ENCODE measurements at places on chromosomes 6 and 20.

DNA sequence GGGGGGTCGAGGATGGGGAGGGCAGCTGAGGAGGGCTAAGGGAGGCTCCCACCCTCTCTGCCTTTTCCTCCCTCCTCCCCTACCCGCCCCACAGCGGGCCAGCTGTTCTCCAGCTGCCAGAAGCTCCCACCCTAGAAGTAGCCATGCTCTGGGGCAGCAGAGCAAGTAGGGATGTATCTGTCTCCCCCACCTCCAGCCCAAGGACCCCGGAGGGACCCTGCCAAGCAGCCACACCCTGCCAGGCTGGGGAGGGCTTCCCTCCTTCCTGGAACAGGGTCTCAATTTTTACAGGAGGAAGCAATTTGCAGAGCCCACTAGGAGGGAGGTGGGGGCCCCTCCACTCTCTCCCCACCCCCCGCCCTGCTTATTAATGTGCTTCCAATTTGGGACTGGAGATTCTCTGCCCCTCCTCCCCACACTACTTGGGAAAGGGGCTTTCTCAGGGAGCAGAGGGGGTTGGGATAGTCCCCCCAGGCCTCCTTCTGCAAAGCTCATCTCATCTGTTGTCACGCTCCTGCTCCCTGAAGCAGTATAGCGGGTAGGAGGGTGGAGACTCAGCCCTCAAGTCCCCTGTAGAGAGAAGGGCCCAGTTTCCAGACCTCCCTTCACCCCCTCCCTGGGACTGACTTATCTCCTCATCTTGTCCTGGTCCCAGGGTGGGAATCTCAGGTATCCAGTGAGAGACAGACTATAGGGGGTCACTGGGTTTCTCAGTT lies 4.5 kb downstream of the TEAD3 start:
- no peak for DNase-seq

- no peak for DNase-seq
Observed at GRCh38 chr6:113115196-113115595, 741.9 kb upstream of the MARCKS start.

- DNase-seq: no peak
Observed at GRCh38 chr20:955111-955510, 39.0 kb upstream of the ANGPT4 start.

- DNase-seq: no peak
Observed at GRCh38 chr6:169263836-169264608, 10.4 kb upstream of the THBS2 start.

DNA sequence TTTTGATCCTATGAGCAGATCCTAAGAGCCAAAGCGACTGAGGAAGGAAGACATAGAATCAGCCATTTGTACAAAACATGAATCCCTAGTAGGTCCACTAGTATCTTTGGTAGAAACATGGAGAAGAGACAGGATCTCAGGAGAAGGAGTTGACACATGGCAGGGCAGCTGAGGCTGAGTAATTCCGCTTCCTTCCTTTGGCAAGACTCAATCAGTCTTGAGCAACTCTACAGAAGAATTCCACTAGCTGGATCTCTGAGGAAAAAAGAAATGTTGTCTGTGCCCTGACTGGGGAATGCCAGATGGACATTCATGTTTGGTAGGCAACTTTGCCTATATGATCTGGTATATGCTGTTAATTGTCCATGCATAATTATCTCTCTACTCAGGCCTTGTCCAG lies 35.3 kb downstream of the ESR1 start:
- DNase-seq: no peak

- no peak for DNase-seq
Observed at GRCh38 chr6:74671558-74672025, 534.3 kb downstream of the COL12A1 start.

GRCh38 chr6:30042476-30042875 lies 18.6 kb upstream of the POLR1H start:
- no peak for DNase-seq

- DNase-seq: no peak
Observed at GRCh38 chr6:11318835-11319813, 86.7 kb upstream of the NEDD9 start.

- no peak for DNase-seq
Observed at GRCh38 chr6:159535656-159536350, 157.2 kb downstream of the SOD2 start.

- DNase-seq: no peak
Observed at GRCh38 chr20:62560162-62560561, 82.1 kb upstream of the SLCO4A1 start.

- no peak for DNase-seq
Observed at GRCh38 chr20:25173886-25174308, 21.6 kb upstream of the ENTPD6 start.

- no peak for DNase-seq
Observed at GRCh38 chr6:143146186-143146851, 85.6 kb downstream of the AIG1 start.

- peak; percentile 33 for DNase-seq
Observed at GRCh38 chr6:139540276-139540675, 165.8 kb upstream of the CITED2 start.

- no peak for DNase-seq
Observed at GRCh38 chr20:59938221-59938620, 1.9 kb downstream of the PPP1R3D start.

DNA sequence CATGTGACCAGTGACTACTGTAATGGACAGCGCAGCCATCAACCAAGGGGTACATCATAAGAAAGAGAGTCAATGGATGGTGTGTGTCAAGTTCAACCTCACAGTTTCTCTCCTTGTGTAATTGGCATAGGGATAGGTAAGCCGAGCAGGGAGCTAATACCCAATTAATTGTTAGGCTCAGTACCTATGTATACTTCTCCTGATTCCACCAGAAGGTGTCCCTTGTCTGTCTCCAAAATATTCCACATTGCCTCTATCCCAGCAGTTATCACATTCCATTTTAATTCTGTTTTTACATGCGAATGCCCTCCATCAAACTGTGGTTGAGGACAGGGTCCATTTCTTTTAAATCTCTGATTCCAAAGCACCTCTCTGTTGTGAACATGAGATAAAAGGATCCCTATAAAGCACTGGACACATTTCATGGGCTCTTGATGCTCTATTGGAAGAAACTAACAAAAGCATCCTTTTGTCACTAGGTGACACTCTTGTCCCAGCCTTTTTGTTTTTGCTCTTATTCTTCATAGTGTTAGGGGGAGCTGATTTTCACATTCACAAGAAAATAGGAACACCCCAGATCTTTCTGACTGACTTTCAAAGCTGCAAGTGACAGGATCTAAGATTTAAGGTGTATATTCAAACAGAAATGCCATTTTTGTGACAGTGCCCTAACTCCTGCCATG lies 38.9 kb downstream of the FBXO9 start:
- no peak for DNase-seq

DNA sequence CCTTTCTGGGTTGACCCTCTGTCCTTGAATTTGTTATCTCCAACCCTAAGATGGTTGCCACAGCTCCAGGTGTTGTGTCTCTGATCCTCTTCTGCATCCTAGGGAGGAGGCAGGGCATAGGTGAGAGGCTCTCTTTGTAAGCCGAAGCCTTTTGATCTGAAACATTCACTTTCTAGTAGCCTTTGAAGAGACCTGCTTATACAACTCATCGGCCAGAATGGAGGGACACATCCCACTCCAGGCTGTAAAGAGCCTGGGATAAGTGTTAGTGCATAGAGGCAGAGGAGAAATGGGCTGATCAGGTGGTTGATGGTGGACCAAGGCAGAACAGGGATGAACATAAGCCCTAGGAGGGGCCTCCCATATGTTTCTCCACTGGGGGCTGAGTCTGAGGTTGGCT lies 137.1 kb upstream of the KCNG1 start:
- DNase-seq: no peak

- no peak for DNase-seq
Observed at GRCh38 chr20:60403105-60403741, 445.0 kb downstream of the CDH26 start.

- no peak for DNase-seq
Observed at GRCh38 chr6:144364208-144364720, 79.1 kb downstream of the UTRN start.

DNA sequence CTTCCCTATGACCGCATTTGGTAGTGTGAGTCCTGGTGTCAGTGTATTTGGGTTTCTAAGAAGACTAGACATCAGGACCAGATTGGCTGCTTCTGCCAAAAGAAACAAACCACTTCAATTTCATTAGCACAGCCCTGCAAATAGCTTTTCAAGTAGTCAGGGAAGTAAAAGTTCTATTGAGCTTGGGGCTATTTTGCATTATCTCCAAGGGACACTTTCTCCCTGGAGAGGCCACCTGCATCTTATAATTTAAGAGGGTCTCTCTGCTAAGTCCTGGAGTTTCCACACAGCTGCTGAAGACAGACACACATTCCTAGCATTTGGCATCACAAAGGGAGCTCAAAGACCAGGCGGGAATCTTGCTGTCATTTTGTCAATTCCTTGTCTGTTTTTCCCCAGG lies 141.2 kb downstream of the BMP2 start:
- no peak for DNase-seq

DNA sequence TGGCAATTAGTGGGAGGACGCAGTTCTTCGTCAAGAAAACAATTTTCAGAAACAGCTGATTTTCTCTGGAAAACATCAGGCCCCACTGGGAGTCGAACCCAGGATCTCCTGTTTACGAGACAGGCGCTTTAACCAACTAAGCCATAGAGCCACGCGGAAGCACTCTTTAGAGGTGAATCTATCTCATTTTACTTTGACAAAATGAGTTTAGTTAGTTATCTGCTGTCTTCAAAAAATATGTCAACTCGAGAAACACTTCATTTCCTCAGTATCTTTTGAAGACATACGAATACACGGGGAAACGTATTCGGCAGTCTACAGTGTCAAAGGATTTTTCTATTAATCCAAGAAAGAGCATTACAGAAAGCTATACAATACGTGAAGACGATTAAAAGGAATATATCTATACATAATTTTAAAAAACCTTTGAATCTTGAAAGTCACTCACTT lies 26.7 kb downstream of the GPX6 start:
- DNase-seq: peak; percentile 16

- DNase-seq: no peak
Observed at GRCh38 chr20:3622406-3622805, 40.8 kb downstream of the GFRA4 start.

DNA sequence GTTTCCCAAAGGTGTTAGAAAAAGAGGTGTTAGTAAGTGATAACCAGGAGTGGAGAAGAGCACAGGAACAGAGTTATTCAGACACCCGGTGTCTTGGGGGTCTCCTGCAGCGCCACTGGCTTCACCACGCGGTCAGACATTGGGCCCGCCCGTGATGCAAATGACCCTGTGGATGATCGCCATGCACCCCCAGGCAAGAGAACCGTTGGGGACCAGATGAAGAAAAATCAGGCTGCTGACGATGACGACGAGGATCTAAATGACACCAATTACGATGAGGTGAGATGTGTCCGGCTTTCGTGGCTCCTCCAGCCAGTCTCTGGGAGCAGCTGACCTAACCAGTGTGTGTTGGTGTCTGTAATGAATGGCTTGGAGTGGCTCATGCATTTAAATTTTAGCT lies 2.0 kb downstream of the PRPF6 start:
- DNase-seq: no peak

DNA sequence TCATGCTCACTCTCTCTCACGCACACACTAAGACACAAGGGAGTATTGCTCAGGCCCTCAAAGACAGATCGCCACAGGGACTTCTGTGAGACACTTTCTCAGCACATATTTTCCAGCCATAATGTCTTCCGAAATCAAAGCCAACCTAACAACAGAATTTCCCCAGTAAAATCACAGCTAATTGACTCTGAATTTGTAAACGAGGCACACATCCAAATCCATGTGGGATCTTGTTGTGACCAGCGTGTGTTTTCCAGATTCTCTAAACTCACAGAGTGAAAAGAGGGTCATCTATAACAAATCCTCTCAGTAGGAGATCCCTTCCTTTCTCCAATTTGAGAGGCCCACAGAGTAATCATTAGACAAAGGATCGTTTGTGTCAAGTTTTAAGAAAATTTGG lies 280.4 kb downstream of the PACRG start:
- DNase-seq: no peak

DNA sequence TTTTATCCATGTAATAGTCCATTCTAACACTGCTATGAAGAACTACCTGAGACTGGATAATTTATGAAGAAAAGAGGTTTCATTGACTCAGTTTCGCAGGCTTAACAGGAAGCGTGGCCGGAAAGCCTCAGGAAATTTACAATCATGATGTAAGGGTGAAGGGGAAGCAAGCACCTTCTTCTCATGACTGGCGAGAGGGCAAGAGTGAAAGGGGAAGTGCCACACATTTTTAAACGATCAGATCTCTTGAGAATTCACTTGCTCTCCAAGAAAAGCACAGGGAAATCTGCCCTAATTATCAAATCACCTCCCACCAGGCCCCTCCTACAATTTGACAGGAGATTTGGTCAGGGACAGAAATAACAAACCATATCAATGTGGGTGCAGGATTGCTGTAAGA lies 859.7 kb downstream of the EPHA7 start:
- no peak for DNase-seq

DNA sequence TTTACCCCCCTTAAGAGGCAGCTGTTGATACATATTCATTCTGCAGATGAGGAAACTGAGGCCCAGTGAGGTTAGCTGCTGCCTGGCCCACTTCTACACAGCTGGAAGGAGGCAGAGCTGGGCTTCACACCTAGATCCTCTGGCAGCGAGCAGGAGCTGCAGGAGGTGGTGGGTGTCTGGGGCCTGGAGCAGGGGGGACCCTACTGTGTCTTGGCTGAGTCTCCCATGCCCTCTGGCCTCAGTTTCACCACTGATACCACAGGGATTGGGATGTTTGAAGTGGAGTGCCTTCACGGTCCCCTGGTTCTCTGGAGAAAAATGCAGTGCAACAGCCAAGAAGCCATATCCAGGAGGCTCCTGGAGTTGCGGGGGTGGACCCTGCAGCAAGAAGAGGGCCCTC lies 8.2 kb upstream of the BPIFA2 start:
- DNase-seq: no peak

DNA sequence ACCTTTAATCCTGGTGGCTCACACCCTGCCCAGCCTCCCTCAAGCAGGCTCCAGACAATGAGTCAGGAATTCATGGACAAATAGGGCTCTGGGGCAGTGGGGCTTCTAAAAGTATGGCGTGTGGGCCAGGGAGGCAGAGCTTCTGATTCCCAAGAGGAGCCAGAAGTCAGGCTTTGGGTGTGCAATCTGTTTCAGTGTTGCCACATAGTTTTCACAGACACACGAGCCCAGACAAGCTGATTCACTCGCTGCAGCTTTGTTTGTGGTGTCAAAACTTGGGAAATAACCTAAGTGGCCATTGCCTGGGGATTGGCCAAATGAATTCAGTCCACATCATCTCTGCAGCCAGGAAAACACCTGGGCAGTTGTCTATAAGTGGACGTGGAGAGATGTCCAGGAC lies 9.2 kb downstream of the PEDS1 start:
- no peak for DNase-seq

DNA sequence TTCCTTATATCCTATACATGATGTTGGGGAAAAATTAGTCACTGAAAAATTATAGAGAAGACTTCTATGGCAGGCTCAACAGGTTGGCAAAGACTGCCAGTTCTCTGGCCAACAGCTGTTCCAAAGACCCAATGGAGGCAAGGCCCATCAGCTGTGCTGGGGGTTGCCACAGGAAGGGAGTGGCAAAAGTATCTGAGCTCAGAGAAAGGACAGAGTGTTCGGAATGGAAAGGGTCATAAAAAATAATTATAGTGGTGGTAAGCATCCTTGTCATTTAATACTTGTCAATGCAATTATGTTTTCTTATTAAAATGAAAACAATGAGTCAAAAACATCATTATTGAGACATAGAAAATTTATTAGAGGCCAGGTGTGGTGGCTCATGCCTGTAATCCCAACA lies 36.1 kb downstream of the FASTKD5 start:
- no peak for DNase-seq
